ENCODE measurements at places on chromosomes 11 and 22.

DNA sequence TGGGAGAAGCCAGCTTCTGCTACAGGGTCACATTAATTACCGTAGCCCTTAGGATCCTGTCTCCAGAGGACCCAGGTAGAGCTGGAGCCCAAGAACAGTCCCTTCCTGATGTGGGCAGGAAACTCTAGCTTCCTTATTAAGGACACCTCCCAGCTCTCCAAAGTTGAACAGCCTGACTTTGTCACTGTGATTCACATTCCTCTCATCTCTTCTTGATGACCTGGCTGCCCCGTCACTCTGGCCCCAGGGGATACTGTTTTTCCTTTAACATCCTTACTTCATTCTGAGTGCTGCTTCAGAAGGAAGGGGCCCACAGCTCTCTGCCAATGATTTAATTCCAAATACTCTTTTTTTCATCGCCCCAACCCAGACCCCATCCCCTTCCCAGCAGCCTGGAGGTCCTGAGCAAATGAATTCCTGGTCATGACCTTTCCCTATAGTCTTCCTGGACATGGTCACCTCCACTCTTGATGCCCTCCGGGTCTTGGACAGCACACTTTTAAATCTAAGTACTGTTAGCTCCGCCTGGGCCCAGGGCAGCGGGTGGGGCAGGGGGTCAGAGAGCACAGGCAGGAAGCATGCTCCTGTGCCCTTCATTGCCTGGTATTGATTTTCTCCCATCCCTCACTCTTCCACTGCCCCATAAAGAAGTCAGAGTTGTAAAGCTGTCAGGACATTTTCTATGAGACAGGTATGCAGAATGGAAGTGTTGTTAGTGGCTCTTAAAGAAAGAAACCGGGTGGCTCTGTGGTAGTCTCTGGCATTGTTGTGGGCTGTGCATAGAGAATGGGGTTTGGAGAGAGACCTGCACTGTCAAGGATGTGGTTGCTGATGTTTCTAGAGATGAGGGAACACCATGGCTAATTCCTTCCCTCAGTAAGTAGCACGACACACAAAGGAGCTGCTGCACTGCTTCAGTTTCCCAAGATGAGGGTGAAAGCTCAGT is 22.3 kb upstream of the SPON1 start:
- H3K36me3 ChIP-seq, result no peaks in the 10 kb centered on the region
- DNase-seq, result no peak
- no peak overlapping the region for H3K27ac ChIP-seq
- H3K4me1 ChIP-seq, result no peaks in the 10 kb centered on the region
- H3K27me3 ChIP-seq, result peaks cover 2% of the 10 kb centered on the region

- H3K27me3 ChIP-seq, result no peaks in the 10 kb centered on the region
- DNase-seq, result no peak
- no peak overlapping the region for H3K27ac ChIP-seq
- H3K4me1 ChIP-seq, result no peaks in the 10 kb centered on the region
- no peak overlapping the region for H3K4me3 ChIP-seq
- no peaks in the 10 kb centered on the region for H3K36me3 ChIP-seq
Observed at GRCh38 chr11:107770551-107770951, 58.7 kb upstream of the SLN start.

DNA sequence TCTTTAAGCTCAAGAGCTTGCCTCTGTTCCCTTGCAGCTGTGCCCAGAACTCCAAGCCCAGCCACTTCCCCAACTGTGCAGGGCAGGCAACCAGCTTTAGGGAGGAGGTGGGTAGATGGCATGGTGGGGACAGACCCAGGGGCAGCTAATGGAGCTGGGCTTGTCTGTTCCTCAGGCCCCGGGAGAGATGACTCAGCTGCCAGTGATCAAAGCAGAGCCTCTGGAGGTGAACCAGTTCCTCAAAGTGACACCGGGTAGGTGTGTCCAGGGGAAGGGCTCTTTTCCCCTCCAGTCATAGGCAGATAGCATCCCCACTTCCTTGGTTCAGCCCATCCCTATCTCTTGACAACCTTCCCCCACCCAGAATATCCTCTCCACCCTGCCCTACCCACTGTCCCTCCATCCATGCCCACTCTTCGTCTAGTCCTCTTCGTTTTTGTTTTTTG is 32.4 kb downstream of the CREB3L1 start:
- peaks cover 6% of the 10 kb centered on the region for H3K4me1 ChIP-seq
- H3K4me3 ChIP-seq, result no peak overlapping the region
- peaks cover 2% of the 10 kb centered on the region for H3K27me3 ChIP-seq
- no peak for DNase-seq

DNA sequence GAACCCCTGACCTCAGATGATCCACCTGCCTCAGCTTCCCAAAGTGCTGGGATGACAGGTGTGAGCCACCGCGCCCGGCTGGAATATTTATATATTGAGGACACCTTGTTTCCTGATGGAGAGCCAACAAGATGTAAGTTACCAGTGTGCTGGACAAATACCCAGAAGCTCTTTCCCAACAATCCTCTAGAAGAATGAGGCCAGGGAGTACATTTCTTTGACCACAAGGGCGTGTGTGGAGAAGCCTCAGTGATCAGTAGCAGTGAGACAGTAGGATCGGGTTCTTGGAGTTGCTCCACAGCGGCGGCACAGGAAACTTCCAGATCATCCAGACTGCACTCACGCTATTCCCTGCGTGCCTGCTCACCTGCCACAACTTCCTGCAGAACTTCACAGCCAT is 10.3 kb upstream of the POLA2 start:
- H3K27me3 ChIP-seq, result peaks cover 1% of the 10 kb centered on the region
- H3K27ac ChIP-seq, result no peak overlapping the region
- H3K36me3 ChIP-seq, result no peaks in the 10 kb centered on the region
- no peak for DNase-seq
- H3K4me3 ChIP-seq, result no peak overlapping the region

GRCh38 chr11:8065031-8065430 is 16.0 kb upstream of the TUB start:
- H3K27ac ChIP-seq, result no peak overlapping the region
- H3K4me3 ChIP-seq, result no peak overlapping the region
- H3K4me1 ChIP-seq, result peaks cover 28% of the 10 kb centered on the region
- no peaks in the 10 kb centered on the region for H3K36me3 ChIP-seq
- DNase-seq, result no peak

- H3K4me1 ChIP-seq, result peaks cover 6% of the 10 kb centered on the region
- DNase-seq, result no peak
- H3K4me3 ChIP-seq, result no peak overlapping the region
Observed at GRCh38 chr11:111749646-111750045, 16.5 kb downstream of the PPP2R1B start.

GRCh38 chr11:48109046-48109666 is 107.5 kb upstream of the OR4B1 start:
- peaks cover 3% of the 10 kb centered on the region for H3K4me1 ChIP-seq
- DNase-seq, result no peak
- H3K4me3 ChIP-seq, result no peak overlapping the region

DNA sequence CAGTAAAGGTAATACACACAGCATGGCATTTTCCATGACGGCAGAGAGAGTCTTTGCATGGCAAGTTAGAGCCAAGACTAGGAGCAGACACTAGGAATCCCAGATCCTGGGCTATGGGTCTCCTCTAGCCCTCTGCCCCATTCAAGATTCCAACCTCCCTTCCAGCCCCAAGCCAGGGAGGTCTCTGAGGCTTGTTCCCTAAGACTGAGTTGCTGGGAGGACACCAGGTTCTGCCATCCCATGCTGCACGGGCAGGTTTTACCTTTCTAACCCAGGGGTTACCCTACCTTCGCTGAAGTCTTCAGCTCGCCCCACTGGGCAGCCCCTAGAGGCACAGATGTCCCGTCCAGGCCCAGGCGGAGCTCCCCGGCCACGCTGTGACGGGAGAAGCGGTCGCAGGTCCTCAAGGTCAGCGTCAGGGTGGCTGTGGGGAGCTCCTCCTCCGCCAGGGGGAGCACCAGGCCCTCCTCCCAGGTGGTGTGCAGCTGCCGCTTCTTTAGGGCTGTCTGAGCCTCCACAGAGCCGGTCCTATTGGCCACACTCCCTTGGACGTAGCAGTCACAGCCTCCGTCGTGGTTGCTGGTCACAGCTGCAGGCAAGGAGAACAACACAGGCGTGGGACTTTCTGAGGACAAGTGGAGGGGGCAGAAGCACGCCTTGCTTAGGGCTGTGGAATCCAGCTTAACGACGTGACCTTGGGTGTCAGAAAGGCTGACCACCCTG is 33.8 kb downstream of the SYT13 start:
- H3K36me3 ChIP-seq, result no peaks in the 10 kb centered on the region
- H3K27ac ChIP-seq, result no peak overlapping the region
- H3K4me3 ChIP-seq, result no peak overlapping the region
- peaks cover under 1% of the 10 kb centered on the region for H3K4me1 ChIP-seq
- H3K27me3 ChIP-seq, result peaks cover 4% of the 10 kb centered on the region

Measured in glutamatergic neuron (in vitro differentiated cells).